Osteoblast (primary cell): ENCODE measurements at places on chromosomes 6 and 20. TPM values are rescaled to one million over a fixed set of nuclear protein-coding genes. Genes with fewer than 3 reads are reported as not detected.

- no peak overlapping the region for H3K27ac ChIP-seq
- peaks cover 12% of the 10 kb centered on the region for H3K27me3 ChIP-seq
- no peaks in the 10 kb centered on the region for H3K4me1 ChIP-seq
Measured at GRCh38 chr20:22579119-22579427, 5.3 kb downstream of the FOXA2 start.

- peaks cover 60% of the 10 kb centered on the region for H3K4me1 ChIP-seq
- peak overlapping the region; percentile 88 for H3K27ac ChIP-seq
- peaks cover 4% of the 10 kb centered on the region for H3K36me3 ChIP-seq
- no peak for DNase-seq
- no peaks in the 10 kb centered on the region for H3K27me3 ChIP-seq
Measured at GRCh38 chr6:56802584-56802983, 152.3 kb upstream of the BEND6 start.

The NRM gene
- 2.9 and 3.3 TPM in 2 replicates for total RNA-seq

DNA sequence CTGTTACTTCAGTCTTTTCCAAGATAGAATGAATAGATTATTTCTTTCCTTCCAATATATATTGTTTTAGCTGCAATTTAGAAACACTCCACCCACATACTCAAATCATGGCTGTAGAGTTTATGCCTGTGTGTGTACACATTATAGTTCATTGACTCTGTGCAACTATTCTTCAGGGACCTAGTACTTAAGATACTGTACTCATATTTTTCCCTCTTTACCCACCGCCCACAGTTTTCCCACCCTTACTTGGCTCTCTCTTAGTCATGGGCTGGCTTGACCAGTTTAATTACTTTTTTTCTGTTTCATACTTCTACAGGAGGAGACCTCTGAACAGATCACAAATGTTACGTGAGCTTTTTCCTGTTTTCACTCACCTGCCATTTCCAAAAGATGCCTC, 30.4 kb downstream of the C6orf89 start:
- H3K4me3 ChIP-seq = no peak overlapping the region
- peak overlapping the region; percentile 89 for H3K27ac ChIP-seq
- no peaks in the 10 kb centered on the region for H3K27me3 ChIP-seq
- DNase-seq = no peak
- H3K4me1 ChIP-seq = peaks cover 76% of the 10 kb centered on the region
- H3K36me3 ChIP-seq = peaks cover 35% of the 10 kb centered on the region

- no peaks in the 10 kb centered on the region for H3K36me3 ChIP-seq
- H3K27me3 ChIP-seq = no peaks in the 10 kb centered on the region
- H3K27ac ChIP-seq = no peak overlapping the region
- H3K4me3 ChIP-seq = no peak overlapping the region
- H3K4me1 ChIP-seq = peaks cover 5% of the 10 kb centered on the region
Measured at GRCh38 chr6:150527100-150527499, 72.6 kb upstream of the PLEKHG1 start.

DNA sequence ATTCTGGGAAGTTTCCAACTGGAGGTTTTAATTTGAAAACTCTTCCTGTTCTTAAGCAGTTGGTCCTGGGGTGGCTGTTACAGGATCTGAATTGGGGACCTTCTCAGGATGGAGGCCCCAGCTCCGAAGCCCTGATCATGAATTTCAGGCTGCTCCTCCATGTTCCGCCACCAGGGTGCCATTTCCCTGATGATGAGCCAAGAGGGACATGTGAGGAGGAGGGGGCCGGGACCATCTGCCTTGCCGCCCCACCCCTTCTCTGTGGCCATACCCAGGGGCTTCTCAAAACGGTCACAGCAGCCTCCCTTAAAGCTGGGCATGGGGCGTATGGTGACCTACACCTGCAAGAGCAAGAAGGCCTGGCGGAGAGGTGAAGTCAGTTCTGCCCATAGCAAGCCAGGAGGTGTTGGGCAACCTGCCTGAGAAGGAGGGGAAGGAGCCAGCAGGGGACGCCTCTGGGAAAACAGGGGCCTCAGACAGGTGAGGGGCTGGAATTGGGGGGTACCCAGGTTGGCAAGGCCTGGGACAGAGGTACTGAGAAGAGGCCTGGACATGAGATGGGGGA, 3.6 kb upstream of the BAK1 start:
- no peaks in the 10 kb centered on the region for H3K27me3 ChIP-seq
- DNase-seq = peak; percentile 81
- no peak overlapping the region for H3K27ac ChIP-seq
- no peak overlapping the region for H3K4me3 ChIP-seq
- no peaks in the 10 kb centered on the region for H3K36me3 ChIP-seq
- peaks cover 7% of the 10 kb centered on the region for H3K4me1 ChIP-seq

DNA sequence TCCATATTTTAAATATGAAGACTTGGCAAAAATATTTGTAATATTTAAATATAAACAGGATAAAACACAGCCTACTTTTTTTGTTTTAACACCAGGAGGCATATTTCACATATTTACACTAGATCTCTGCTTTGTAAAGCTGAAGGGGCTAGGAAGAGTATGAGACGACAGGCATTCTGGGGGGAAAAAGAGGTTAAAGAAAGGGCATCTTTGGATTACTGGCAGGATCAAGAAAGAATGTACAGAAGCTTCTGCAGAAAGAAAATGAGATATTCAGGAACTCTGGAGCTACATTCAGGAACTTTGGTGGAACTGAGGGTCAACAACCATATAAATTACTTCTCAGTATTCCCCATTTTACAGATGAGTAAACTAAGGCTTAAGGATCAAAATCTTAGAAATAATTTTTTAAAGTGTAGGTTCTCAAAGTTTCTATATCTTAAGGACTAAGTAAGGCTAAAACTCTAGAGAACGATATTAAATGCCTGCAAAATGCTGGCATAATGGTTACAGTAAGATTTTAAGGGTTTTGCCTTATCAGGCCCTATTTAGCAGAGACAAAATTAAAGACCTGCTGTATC, 156.5 kb downstream of the CDK19 start:
- H3K27me3 ChIP-seq = no peaks in the 10 kb centered on the region
- no peak overlapping the region for H3K27ac ChIP-seq
- no peak overlapping the region for H3K4me3 ChIP-seq
- no peak for DNase-seq

- no peaks in the 10 kb centered on the region for H3K36me3 ChIP-seq
- H3K27me3 ChIP-seq = no peaks in the 10 kb centered on the region
- DNase-seq = no peak
Measured at GRCh38 chr6:80129485-80129884, 23.0 kb downstream of the BCKDHB start.

DNA sequence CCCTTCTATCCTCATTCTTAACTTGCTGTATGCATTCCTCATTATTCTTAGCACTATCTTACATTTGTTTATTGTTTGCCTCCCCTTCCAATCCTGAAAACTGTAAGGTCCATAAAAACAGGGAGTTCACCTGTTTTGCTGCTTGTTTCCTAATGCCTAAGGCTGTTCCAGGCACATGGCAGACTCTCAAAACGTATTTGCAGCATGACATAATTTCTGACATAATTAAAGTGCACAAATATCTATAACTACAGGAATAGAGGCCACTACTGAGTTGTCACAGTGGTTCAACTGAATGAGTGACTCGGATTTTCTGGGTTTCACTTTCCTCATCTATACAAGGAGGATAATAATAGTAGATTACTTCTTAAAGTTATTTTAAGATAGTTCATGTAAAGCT, 83.0 kb downstream of the HFE start:
- H3K36me3 ChIP-seq = no peaks in the 10 kb centered on the region
- no peak overlapping the region for H3K27ac ChIP-seq
- DNase-seq = no peak
- peaks cover 10% of the 10 kb centered on the region for H3K4me1 ChIP-seq

The LY6G6C gene
- not detected in 2 replicates for total RNA-seq

DNA sequence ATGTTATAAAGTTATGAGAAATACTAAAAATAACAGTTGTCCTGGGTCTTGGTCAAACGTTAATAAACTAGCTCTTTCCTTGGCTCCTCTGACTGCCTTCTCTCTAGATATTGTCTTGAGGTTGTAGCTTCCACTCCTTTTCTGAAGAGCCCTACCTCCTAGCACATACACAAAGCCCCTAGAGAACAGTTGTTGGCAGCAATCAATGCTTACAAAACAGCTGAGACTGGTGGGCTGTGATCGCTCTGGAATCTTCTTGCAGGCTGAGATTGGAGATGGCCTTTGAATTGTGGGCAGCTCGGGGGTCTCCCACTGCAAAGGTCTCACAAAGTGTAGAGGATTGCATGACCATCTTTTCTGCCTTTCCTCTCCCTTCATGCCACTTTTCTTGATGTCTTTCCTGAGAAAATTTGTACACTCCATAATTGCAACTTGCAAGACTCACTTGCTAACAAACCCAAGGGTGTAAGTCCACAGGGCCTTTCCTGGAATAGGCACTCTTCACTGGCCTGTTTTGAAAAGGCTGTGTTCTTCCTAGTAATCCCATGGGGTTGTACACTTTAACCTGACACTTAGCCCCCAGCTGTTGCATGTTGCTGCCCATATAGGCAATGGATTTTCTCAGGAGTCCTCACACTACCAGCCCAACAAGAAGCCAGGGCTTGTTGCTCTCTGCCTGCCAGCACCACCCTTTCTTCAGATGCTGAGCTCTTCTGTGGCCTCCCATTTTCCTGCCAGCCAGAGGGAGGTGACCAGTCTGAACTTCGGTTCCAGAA, 99.9 kb downstream of the TCP11 start:
- H3K27me3 ChIP-seq = no peaks in the 10 kb centered on the region
- no peak for DNase-seq
- no peak overlapping the region for H3K4me3 ChIP-seq
- H3K4me1 ChIP-seq = peaks cover 2% of the 10 kb centered on the region

DNA sequence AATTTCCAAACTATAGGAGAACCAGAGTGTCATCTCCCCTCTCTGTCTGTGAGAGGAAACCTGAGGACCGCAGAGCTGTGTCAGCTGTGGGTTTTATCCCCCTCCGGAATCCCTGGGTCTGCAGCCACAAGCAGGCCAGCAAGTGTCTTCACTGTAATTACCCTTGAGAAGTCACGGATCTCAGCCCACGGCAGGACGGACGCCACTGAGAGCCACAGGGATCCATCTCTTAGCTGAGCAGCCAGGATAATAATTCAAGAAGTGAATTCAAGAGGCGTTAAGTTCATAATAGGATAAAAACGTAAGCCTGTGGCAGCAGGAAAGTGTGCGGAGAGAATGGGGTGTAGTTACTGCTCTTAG, 37.0 kb downstream of the DLL1 start:
- no peak for DNase-seq
- H3K27ac ChIP-seq = no peak overlapping the region
- peaks cover 5% of the 10 kb centered on the region for H3K27me3 ChIP-seq

- no peaks in the 10 kb centered on the region for H3K4me1 ChIP-seq
- no peaks in the 10 kb centered on the region for H3K36me3 ChIP-seq
- no peak overlapping the region for H3K27ac ChIP-seq
Measured at GRCh38 chr6:149915970-149916865, 6.7 kb downstream of the RAET1G start.

GRCh38 chr6:149752600-149753373, 3.2 kb downstream of the PCMT1 start:
- no peaks in the 10 kb centered on the region for H3K27me3 ChIP-seq
- peaks cover 9% of the 10 kb centered on the region for H3K4me1 ChIP-seq
- DNase-seq = peak; percentile 43
- no peak overlapping the region for H3K4me3 ChIP-seq
- no peaks in the 10 kb centered on the region for H3K36me3 ChIP-seq
- no peak overlapping the region for H3K27ac ChIP-seq

GRCh38 chr6:11730641-11731040, 48.0 kb downstream of the ADTRP start:
- no peak overlapping the region for H3K4me3 ChIP-seq
- no peaks in the 10 kb centered on the region for H3K36me3 ChIP-seq
- H3K4me1 ChIP-seq = peaks cover 14% of the 10 kb centered on the region

GRCh38 chr6:79810871-79811270, 136.5 kb downstream of the ELOVL4 start:
- no peak overlapping the region for H3K4me3 ChIP-seq
- H3K36me3 ChIP-seq = no peaks in the 10 kb centered on the region
- no peak for DNase-seq
- H3K27me3 ChIP-seq = peaks cover 4% of the 10 kb centered on the region
- H3K27ac ChIP-seq = no peak overlapping the region

The IL17F gene
- total RNA-seq = not detected in 2 replicates

The PKIB gene
- 0.72 and 3.5 TPM in 2 replicates for total RNA-seq

- no peak overlapping the region for H3K4me3 ChIP-seq
- H3K27ac ChIP-seq = no peak overlapping the region
- H3K36me3 ChIP-seq = peaks cover 19% of the 10 kb centered on the region
Measured at GRCh38 chr6:167965592-167966539, 31.6 kb upstream of the KIF25 start.

DNA sequence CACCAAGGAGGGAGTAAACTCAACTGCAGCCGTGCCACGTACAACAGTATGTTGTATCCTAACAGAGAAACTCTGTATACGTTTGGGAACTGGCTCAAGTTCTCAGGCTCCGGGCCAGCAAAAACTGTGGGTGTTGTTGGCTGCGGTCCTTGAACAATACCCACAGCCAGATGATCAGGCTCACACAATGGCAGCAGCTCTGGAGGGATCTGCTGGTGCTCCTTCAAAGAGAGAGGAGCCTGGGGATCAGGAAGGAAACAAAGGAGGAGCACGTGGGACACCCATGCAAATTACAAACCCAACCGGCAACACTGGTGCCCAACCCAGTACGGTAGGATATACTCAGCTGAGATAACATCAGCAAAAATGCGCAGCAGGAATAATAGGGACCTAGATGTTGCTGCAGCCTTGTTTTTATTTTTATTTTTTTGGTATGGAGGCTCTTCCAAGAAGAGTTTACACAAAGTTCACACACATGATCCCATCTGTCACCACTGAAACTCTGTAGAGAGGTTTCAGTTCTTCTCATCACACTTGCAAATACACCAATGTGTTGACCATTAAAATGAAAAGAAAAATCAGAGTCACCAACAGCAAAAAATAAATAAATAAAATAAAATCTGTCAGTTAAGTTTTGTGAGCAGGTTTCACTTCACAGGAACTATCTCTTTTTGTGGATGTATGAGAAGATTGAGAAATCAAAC, 41.2 kb upstream of the PDE10A start:
- H3K27me3 ChIP-seq = no peaks in the 10 kb centered on the region
- no peaks in the 10 kb centered on the region for H3K4me1 ChIP-seq
- no peak overlapping the region for H3K4me3 ChIP-seq
- DNase-seq = no peak
- no peaks in the 10 kb centered on the region for H3K36me3 ChIP-seq

DNA sequence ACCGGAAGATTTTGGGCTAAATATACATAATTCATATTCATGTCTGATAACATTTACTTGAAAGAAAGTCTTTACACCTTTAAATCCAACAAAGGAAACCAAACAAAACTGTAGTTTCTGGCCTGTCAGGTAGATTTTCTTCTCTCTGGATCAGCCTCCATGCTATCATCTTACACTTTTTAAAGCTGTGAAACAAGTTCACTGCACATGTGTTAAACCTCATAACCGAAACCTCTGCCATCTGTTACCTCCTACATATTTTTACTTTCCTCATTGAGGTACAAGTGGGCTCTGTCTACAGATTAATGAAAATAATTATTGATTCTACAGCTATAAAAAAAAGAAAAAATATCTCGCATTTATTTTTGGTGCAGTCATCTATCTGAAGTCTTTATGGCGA, 149.9 kb downstream of the RALGAPA2 start:
- no peaks in the 10 kb centered on the region for H3K4me1 ChIP-seq
- H3K27me3 ChIP-seq = no peaks in the 10 kb centered on the region
- DNase-seq = no peak
- H3K4me3 ChIP-seq = no peak overlapping the region

- DNase-seq = no peak
- no peaks in the 10 kb centered on the region for H3K27me3 ChIP-seq
- no peaks in the 10 kb centered on the region for H3K36me3 ChIP-seq
Measured at GRCh38 chr6:88677356-88677755, 286.1 kb downstream of the RNGTT start.

GRCh38 chr6:83221276-83221675, 28.1 kb downstream of the RWDD2A start:
- DNase-seq = no peak
- H3K4me3 ChIP-seq = no peak overlapping the region
- H3K36me3 ChIP-seq = no peaks in the 10 kb centered on the region
